Stimulated activated CD8-positive, alpha-beta memory T cell treated with anti-CD3 and anti-CD28 coated beads, Interleukin-15, amount 100 ng/mL, for 4 hours (primary cell): ENCODE measurements at places on chromosomes 5 and 9.

DNA sequence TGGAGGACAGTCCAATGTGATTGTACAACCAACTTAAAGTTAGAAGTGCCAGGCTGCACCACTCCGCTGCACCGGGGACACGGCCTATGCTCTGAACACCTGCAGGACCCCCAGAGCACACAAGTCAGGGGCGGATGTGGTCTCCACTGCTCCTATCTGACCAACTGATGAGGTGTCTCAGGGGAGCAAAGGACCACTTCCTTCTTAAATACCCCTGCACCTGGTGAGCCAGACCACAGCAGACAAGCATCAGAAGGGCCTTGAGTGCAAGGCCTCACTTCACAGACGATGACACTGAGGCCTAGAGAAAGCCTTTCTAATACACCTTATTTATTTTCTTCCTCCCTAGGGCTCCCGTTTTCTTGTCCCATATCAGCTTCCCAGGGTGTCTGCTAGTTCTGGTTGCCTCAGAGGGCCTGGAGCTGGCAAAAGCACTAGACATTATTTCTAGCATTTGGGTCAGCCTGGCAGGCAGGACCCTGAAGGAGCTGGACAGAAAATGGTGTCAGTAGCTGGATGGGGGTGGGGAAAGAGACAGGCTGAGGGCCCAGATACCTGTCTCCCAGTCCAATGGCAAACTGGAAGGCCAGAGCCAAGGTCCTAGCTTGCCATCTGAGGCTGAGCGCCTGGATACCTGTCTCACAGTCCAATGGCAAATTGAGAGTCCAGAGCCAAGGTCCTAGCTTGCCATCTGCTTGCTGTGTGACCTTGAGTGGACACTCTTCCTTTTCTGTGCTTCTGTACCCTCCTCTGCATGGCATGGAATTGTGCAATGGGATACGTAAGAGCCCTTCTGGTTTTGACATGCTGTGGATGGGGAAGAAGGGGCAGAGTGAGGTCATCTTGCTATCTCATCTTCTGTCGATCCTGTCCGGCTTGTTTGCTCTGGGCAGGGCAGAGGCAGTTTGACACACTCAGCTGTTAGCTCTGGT lies 9.0 kb downstream of the CCDC69 start:
- no peak for DNase-seq

GRCh38 chr5:179258922-179259730 lies 86.1 kb downstream of the ADAMTS2 start:
- DNase-seq, result no peak

DNA sequence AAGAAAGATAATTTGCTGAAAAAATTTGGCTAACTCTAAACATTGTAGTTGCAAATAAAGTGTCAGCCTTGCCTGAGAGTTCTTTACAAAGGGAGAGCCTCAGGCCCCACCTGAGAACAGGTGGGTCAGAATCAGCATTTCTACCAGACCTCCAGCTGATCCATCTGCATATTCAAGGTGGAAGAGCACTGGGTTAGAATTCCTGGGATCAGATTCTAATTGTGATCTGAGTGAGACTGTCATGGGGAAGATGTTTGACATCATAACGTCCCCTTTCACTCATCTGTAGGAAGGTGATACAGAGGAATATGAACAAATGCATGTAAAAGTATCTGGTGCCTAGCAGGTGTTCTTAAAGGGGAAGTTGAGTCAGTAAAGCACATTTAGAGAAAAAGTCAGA lies 54.6 kb downstream of the FBXL7 start:
- DNase-seq, result no peak

DNA sequence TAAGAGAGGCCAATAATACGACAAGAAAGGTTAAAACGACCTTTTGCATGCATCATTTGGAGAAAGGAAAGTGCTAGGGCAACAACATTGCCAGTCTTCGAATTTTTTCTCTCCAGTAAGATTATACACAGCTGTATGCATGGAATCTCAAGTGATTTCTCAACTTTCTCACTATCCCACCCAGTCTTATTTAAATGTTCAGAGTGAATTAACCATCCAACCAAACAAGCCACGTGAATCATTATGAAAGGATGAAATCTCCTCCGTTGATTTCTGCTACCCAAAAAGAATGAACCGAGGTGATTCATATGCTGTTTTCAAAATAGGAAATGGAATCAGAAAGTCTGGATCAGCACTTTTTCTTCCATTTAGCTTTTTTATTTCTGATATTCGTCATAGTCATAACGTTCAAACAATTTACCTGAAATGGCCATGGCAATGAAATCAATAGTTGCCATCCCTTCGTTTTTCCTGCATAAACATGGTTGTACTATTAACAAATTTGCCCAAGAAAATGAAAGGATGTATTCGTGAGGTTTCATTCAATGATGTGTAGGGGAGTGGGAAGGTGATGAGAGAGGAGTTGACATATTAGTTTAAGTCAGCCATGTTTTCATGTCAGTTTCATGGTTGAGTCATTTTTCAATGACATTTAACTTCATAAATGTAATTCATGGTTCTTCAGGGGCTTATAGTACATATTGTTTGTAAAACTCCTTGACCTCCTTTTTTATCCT lies 170.9 kb upstream of the WWC1 start:
- DNase-seq, result no peak

DNA sequence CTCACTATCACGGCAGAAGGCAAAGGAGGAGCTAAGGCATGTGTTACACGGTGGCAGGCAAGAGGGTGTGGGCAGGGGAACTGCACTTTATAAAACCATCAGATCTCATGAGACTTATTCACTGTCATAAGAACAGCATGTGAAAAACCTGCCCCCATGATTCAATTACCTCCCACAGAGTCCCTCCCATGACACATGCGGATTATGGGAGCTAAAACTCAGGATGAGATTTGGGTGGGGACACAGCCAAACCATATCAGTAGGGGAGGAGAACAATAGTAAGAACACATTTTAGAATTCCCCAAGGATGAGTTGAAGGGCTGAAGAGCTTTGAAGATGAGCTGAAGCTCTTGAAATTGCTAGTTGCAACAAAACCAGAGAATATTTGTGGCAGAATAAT lies 287.9 kb downstream of the SMARCA2 start:
- no peak for DNase-seq
